ENCODE measurements at places on chromosomes 5 and 9.

DNA sequence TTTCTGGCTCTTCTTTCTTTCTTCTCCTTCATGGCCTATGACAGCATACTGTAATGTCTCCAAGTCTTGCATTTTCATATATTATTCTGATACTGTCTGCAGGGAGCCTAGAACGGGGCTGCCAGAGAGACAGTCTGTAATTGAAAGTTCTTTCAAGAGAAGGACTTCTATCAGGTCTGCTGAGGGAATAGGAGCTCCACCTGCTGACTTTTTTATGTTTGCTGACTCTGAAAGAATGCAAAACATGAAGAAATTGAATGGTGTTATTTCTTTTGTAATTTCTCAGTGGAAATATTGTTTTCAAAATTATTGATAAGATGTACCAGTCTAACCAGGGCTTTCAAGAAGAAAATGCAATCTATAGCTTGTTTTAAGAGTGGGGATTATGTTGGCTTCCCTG, 121.9 kb upstream of the RFX3 start:
- DNase-seq: no peak

DNA sequence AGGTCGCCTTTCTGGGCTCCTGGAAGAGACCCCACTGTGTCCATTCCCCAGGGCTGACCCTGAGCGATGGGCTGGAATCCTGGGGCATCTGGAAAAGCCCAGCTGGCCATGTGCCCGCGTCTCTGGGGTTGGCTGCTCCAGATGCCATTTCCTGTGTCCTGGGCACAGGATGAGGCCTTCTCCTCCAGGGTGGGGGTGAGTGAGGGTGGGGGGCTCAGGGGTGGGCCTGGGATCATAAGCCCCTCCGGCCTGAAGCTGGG, 30.7 kb downstream of the PAEP start:
- DNase-seq: no peak

GRCh38 chr5:32323741-32324140, 11.0 kb upstream of the MTMR12 start:
- no peak for DNase-seq

DNA sequence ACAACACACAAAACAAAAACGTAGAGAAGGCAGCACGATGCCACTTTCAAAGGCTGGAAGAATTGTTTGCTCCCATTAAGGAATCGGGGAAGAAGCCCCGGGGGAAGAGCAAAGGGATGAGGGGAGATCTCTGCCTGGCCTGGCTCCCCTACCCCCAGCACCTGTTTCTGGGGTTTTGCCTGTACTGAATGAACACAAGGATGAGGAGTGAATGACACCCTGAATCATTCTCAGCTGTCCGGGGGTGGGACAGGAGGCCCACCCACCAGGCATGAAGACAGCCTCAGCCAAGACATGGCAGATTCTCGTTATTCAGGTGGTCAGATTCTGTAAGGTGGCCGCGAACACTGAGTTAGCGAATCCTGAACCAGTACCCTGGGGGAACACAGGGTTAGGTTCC, 7.5 kb downstream of the TBC1D9B start:
- DNase-seq: no peak

DNA sequence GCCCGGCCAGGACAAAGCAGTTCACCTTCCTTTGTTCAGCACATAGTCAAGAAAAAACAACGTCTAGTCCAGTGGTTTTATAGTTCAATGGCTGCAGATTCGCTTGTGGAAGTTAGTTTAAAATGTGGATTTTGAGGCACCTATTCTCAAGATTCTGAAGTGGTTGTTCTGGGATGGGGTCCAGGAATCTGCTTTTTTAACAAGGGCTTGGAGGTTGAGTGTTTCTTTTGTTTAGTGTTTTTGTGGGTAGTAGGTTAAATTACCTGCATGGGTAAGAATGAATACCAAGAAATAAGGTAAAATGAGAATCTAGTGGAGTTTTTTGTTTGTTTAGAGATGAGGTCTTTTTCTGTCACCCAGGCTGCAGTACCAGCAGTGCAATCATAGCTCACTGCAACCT, 28.4 kb upstream of the NADK2 start:
- DNase-seq: no peak

DNA sequence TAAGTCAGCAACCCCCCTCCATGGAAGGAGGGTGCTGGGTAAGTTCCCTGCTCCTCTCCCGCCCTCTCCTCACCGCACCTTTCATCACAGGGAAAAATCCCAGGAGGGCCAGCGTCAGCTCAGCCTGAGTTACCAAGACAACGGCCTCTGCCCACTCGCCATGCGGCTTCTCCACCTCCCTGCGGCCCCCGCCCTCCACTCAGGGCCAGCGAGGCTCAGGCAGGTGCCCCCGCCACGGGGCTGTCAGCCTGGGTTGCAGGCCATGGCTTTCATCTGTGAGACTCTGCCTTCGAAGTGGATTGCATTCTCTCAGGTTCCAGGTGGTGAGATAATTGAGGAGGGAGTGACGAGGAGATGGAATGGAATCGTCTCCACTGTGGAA, 27.2 kb upstream of the LAMC3 start:
- DNase-seq: no peak

- DNase-seq: no peak
These were observed 68.2 kb upstream of the APC start for GRCh38 chr5:112669328-112669963.

GRCh38 chr9:73233359-73234007, 81.8 kb downstream of the ANXA1 start:
- DNase-seq: no peak

GRCh38 chr5:96111080-96111756, 149.6 kb upstream of the ELL2 start:
- no peak for DNase-seq

DNA sequence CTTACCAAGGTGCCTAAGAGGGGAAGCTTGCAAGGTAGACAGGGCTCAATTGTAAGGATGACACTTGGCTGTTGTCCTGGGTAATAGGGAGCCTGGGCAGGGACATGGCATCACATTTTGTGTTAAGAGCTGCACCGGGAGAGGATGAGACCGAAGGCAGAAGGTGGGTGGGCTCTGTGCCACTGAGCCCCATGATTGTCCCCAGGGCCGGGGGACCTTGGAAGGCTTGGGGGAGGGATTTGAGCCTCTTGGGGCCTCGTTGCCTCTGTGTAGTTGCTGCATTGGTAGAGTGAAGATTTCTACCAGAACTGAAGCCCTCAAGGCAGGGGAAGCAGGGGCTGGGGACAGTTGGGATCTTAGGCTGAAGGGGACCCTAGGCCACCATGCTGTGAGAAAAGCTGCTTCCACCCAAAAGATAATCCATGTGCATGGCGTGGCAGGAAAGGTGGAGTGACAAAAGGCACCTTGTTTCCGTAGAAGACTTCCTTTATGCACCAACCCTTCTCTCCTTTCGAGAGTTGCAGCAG, 11.9 kb downstream of the FGF18 start:
- DNase-seq: no peak

GRCh38 chr5:75546830-75547229, 35.1 kb downstream of the POLK start:
- DNase-seq: no peak

- no peak for DNase-seq
These were observed 292.9 kb upstream of the PUM3 start for GRCh38 chr9:3136686-3137346.

DNA sequence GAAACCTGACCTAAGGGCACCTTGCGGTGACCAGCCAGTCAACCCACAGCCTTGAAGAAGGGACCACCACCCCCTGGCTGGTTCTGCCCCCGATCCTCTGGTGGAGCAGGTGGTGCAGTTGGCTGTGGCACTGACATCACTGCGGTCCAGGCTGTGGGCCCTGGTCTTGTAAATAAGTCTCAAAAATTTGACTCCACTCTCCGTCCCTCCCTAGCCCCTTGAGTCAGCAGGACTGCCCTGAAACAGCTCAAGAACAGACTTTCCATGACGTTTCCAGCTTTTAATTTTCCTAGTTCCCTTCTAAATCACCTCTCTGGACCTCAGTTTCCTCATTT, 134.8 kb upstream of the BOD1 start:
- DNase-seq: no peak

Data from inflammatory macrophage treated with lipopolysaccharide for 4 hours (primary cell).